DMS53 (cell line): ENCODE measurements at places on chromosomes 1 and 21.

DNA sequence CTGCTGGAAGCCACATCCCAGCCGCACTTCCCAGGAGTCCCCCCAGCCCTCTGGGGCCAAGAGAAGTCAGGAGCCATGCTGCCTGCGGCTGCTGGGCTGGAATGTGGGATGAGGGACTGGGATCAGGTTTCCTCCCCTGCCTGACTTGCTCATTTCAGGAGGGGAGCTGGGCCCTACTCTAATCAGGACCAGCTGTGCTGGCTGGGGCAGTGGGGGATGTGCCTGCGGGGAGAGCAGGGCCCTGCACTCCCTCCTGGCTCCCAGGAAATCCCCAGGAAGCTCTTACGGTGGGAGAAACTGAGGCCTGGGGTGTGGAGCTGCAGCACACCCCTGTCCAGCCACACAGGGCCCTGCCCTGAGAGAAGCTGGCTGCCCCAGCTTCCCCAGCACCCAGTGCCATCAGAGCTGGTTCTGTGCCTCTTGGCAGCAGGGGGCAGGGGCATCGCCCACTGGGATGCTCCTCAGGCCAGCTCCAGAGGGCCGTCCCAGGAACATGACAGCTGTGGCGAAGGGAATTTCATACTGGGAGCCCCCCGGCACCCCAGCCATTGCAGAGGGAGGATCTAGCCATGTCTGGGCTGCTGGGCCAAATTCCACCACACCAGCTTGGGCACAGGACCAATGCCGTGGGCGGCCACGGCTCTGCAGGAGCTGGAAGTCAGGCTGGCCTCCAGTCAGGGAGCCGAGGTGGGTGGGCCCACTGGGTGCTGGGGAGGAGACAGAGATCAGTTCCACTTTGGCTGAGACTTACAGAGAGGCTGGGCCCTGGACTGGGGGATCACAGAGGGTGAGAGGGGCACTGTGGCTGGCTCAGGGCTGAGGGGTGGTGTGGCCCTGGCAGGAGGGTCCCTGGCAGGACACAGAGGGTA, 21.3 kb upstream of the PRSS38 start:
- no peak for DNase-seq

- DNase-seq, result peak; percentile 42
Measured at GRCh38 chr1:203281851-203282661, 23.3 kb upstream of the BTG2 start.

GRCh38 chr1:45356186-45356585, 15.9 kb upstream of the MUTYH start:
- DNase-seq, result peak; percentile 88

DNA sequence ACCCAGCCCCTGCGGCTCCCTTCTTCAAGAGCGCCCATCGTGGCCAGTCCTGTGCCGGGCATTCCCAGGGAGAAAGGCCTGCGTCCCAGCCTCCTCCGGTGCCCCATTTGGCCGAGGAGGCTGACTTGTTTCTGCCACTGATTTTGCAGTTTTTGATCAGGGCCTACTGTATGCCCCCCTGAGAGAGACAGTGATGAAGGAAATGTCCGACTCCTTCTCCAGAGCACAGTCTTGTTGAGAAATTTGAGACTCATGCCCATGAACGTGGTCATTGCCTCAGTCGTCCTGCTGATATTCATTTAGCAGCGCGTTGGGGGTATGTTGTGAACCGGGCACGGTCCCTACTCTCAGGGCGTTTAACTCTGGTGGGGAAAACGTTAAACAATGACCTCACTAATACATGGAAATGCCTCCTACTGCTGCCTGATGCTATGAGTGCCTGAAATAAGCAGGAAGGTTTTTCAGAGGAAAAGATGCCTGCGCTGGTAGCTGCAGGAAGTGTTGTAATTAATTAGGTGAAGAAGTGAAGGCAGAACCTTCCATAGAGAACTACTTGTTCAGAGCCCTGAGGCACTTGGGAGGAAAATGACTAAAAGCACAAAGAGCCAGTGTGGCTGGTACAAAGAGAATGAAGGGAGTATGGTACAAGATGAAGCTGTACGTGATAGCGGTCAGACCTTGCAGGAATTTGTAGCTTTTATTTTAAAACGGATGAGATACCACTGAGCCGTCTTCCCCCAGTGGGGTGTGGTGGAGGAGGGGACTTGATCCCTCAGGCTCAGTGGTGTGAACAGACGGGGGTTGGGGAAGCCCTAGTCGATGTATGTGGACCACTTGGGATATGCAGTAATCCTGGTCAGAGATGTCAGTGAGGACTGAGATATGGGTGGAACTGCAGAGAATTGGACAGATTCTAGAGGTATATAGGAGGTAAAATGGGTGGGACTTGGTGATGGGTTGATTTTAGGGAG, 730 bp downstream of the ZCCHC17 start:
- peak; percentile 38 for DNase-seq

- DNase-seq, result no peak
Measured at GRCh38 chr1:87174724-87175245, 153.9 kb upstream of the LMO4 start.

- DNase-seq, result no peak
Measured at GRCh38 chr21:25955646-25956045, 214.9 kb downstream of the APP start.

GRCh38 chr1:58896246-58897183, 112.7 kb upstream of the JUN start:
- peak; percentile 88 for DNase-seq

- no peak for DNase-seq
Measured at GRCh38 chr21:17214801-17215200, 298.0 kb upstream of the CXADR start.

DNA sequence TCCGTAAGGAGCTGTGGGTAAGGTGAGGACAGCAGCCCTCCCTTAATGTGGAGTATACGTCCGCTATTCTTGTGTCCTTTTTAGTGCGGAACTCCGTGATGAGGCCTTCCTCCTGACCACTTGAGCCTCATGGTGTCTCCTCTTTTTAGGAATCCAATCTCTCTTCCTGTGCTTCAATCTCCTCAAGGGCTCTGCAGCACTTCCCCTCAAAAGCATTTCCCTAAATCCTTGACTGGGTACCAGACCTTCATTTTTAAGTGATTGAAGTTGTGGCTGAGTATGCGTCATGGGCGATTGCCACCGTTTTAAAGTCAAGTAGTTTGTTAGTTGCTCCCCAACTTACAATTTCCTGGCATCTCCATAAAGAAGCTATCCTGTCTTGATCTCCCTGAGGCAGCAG, 62.8 kb downstream of the SAMSN1 start:
- DNase-seq, result no peak

- no peak for DNase-seq
Measured at GRCh38 chr1:26318338-26319064, 743 bp downstream of the CD52 start.

DNA sequence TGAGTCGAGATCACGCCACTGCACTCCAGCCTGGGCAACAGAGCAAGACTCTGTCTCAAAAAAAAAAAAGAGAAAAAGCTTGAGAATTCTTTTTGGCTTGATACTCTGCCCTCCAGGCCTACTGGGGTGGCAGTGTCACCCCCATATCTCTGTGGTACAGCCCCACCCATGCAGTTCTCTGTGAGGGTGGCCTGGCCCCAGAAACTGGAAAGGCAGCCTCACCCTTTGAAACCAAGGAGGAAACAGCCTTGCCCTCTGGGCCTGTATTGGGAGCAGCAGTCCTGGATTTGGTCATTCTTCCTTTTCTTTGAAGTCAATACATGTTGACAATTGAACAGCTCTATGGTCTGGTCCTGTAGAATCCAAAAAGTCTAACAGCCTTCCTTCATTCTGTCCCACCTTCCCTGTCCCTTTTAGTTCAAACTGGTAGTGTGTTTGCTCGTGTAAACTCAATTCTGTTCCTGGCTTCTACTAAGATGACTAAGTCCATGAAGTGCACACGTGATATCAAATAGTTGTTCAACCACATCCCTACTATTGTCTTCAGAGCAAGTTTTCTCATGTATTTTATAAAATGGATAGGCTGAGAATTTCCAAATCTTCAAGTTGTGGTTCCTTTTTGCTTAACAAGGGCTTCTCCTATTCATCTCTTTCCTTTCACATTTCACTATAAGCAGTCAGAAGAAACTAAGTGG, 13.2 kb downstream of the ST7L start:
- DNase-seq, result no peak

GRCh38 chr1:8162168-8162567, 136.1 kb upstream of the ERRFI1 start:
- DNase-seq, result peak; percentile 27

- peak; percentile 18 for DNase-seq
Measured at GRCh38 chr1:183873642-183874041, 68.7 kb downstream of the RGL1 start.

GRCh38 chr1:160083968-160084770, 2.8 kb downstream of the KCNJ9 start:
- DNase-seq, result peak; percentile 96
